ENCODE measurements at places on chromosomes 13 and 19. TPM values are rescaled to one million over a fixed set of nuclear protein-coding genes. Genes with fewer than 3 reads are reported as not detected.

STXBP2 gene
- total RNA-seq: 79.3 TPM

ERICH4 gene
- not detected for total RNA-seq

PLPPR3 gene
- total RNA-seq: 86.8 TPM

GRCh38 chr19:5321851-5322681 is 18.5 kb downstream of the PTPRS start:
- peak; percentile 50 for DNase-seq

- DNase-seq: no peak
Observed at GRCh38 chr13:53254500-53254899, 225.9 kb downstream of the OLFM4 start.

DNA sequence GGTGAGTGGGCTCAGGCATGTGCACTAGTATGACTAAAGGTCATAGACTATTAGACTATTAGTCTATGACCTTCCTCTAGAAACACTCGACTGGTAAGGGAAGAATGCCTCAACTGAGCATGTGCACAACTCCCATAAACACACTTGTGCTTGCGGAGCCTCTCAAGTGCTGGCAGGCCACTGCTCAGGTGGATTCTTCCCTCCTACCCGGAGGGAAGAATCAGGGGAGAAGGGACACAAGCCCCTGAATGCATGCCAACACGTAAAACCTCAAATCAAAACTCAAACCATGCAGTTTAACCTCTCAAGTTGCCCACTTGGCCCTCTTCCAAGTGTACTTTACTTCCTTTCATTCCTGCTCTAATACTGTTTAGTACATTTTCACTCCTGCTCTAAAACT is 287.6 kb upstream of the SGCG start:
- DNase-seq: no peak

MBD3L2 gene
- total RNA-seq: not detected

DNA sequence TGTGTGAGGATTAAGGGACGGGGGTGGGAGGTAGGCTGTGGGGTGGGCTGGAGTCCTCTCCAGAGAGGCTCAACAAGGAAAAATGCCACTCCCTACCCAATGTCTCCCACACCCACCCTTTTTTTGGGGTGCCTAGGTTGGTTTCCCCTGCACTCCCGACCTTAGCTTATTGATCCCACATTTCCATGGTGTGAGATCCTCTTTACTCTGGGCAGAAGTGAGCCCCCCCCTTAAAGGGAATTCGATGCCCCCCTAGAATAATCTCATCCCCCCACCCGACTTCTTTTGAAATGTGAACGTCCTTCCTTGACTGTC is 5.5 kb downstream of the FOSB start:
- DNase-seq: no peak

DNA sequence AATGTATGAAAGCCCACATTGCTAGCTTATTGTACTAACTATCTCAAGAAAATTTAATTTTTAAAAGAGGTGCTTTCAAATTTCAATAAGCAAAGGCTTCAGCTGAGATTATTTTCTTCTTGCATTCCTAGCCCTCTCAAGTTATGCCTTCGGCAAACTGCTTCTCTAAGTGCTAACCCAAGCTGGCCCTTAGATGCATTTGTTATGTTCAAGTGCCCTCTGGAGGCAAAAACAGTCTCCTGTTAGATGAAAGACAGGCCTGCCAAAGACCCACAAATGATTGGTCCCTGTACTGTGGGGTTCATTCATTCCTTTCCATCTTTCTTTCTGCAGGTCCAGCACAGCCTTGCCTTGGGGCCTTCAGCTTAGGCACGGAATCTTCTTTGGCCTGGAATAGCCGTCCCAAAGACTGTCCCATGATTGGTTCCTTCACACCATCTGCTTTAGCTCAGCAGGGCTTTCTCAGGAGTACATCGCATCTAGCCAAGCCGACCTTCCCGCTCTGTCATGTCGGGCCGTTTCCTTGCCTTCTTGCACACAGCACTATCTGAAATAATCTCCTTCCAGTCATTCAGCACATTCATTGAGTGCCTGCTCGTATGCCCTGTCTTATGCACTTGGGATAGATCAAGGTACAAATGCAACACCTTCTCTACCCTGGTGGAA is 26.4 kb upstream of the TPTE2 start:
- no peak for DNase-seq

GRCh38 chr13:21055511-21056045 is 5.8 kb downstream of the LATS2 start:
- DNase-seq: no peak

ZNF667 gene
- total RNA-seq: 10.8 TPM

- DNase-seq: no peak
Observed at GRCh38 chr19:1671716-1672037, 19.3 kb upstream of the TCF3 start.

- no peak for DNase-seq
Observed at GRCh38 chr13:38850868-38851626, 139.6 kb downstream of the STOML3 start.

DNA sequence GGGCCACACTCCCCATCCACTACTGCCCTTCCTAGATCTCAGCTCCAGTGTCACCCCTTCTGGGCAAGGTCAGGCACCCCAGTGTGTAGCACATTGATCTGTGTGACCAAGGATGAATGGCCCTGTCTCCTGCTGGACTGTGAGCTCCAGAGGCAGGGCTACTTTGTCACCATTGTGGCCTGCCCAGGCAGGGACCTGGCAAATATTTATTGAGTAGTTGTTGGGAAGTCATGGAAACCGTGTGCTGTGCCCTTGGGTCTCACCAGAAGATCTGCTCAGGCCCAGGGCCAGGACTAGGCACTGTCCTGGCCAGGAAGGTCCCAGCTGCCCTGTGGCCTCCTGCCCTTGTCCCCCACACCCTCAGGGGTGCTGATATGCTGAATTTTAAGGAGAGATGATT is 10.5 kb downstream of the NACC1 start:
- DNase-seq: no peak

DNA sequence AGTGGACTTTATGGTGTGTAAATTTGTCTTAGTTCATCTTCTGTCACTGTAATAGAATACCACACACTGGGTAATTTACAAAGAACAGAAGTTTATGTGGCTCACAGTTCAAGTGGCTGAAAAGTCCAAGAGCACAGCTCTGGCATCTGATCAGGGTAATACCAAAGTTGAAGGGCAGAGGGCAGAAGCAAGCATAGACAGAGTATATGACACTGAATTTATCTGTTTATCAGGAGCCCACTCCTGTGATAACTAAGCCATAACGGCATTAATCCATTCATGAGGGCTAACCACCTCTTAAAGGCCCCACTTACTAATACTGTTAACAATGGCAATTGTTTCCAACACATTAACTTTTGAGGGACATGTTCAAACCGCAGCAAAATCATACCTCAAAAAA is 4.0 kb upstream of the RFXAP start:
- no peak for DNase-seq

DNA sequence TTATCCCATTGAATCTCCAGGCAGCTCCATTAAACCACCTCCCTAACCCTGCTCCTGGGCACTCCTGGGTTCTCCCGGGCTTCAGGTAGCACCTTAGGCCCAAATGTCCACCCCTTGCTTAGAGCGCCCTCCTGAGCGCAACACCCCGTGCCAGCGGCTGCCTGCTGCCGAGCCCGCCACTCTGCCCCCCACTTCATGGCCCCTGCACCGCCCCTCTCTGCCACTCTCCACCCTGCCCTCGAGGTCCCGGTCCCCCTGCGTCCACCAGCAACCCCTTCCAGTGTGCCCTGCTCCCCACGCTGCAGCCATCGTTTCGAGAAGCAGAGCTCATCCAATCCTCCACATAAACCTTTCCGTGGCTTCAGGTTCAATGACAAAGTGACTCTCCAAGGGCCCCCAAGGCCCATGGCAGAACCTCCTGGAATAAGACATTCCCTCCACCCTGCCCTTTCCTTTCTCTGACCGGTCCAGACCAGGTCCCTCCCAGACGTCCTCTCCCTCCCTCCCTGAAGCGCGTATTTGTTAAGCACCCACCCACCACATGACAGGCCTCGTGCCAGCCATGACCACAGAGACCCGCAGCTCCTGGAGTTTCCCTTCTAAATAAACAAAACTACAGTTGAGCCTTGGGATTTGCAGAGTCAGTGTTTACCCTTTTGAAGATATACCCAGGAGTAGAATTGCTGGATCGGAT is 66.6 kb downstream of the ARHGEF18 start:
- DNase-seq: no peak

- DNase-seq: no peak
Observed at GRCh38 chr13:33550885-33551284, 265.3 kb upstream of the STARD13 start.

DNA sequence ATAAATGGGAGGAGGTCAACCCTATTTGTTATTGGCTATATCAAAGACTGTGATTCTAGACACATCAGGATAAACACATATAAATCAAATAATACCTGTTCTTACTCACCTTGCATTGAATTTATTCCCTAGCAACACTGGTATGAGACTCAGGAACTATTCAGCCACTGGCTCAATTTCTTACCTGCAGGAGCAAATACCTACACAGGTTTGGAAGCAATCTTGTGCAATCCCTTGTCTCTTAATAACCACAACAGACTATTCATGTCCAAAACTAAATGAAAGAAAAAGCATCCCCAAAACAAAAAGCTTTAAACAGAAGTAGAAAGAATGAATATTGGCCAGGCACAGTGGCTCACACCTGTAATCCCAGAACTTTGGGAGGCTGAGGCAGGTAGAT is 55.5 kb downstream of the TBC1D4 start:
- DNase-seq: no peak

DNA sequence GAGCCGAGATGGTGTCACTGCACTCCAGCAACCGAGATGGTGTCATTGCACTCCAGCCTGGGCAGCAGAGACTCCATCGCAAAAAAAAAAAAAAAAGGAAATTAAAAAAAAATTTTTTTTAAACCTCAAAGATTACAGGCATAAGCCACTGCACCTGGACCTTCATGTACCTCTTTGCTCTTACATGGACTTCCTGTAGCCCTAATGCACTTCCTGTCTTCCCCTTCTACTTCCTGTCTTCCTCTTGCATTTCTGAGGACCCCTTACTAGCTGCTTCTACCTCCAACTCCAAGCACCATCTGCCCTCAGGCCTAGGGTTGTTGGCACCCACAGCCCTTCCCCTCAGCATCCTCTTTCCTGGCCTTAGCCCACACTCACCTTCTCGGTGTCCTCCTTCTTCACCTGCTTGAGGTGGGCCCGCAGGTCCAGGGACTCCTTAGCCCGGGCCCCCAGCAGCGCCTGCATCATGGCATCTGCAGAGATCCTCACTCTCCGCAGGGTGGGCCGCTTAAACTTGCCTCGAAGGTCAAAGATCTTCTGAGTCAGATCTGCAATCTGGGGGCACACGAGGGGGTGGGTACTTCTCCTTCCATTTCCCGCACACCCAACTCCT is 3.8 kb downstream of the TNNI3 start:
- DNase-seq: no peak

GRCh38 chr19:16428372-16429036 is 43.3 kb downstream of the EPS15L1 start:
- no peak for DNase-seq

DNA sequence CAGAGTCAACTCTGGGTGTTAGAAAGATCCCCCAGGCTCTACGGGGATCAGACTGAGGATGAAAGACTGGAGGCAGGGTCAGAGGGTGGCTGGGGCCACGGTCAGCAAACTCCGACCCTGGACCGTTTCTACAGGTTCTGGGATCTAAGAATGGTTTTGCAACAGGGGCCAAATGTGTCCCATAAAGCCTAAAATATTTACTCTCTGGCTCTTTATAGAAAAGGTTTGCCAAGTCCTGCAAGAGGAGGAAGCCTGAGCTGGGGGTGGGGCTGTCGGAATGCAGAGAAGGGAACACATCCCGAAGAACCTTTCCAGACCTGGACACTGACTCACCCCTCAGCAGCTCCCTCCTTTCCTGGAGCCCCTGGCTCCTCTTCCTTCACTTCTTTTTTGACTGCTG is 20.7 kb downstream of the LIG1 start:
- DNase-seq: no peak
